Vagina (tissue), 2 donors: ENCODE measurements at places on chromosomes 4 and X.

DNA sequence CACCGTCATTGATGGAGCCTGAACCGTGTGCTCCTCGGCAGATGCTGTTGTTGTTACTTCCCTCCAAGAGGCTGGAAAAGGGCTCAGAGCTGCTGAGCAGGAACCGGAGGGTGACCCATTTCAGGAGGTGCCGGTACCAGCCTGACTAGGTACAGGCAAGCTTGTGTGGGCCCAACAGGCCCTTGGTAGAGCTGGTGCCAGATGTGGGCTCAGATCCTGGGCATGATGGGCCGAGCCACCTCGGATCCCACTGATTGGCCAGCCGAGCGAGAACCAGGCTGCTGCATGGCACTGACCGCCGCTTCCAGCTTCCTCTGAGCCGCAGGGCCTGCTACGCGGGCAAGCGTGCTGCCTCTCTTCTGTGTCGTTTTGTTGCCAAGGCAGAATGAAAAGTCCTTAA, 33.7 kb downstream of the NOP14 start:
- no peak overlapping the region for H3K27ac ChIP-seq
- no peak for DNase-seq
- no peak overlapping the region for H3K4me3 ChIP-seq

DNA sequence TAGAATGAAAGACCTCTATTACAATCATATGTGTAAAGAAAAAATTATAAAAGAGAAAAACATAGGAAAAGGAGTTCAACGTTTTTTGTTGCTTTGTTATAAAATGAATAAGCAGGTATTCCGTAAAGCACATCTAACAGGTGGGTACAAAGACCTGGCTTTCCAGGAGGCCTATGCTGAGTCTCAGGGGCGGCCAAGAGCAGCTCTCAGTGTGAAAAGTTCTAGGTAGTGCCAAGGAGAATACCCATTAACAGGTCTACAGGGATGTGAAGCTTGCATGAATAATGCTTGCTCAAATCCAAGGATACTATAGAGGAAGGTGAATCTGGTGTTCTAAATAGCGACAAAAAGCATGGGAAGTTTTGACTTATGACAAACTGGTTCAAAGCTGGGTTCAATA, 944.4 kb downstream of the PDHA2 start:
- no peak overlapping the region for H3K27ac ChIP-seq
- H3K4me1 ChIP-seq = no peaks in the 10 kb centered on the region
- no peak for DNase-seq
- H3K27me3 ChIP-seq = no peaks in the 10 kb centered on the region

DNA sequence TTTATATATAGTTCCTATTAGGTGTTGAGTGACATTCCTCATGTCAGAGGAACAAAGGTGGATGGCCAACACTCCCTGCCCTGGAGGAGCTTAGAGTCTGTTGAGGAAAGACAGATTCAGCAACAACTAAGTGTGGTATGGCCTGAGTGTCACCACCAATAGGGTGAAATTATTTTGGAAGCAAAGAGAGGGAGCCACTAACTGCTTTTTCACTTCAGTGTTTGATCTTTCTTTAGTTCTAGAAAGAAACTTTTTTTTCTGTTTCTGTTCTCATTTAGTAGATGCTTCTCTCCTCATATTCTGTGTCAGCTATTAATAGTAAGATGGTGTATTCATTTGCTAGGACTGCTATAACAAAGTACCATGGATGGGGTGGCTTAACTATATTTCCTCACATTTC, 81.5 kb downstream of the ARX start:
- no peak overlapping the region for H3K27ac ChIP-seq
- H3K36me3 ChIP-seq = no peaks in the 10 kb centered on the region
- no peaks in the 10 kb centered on the region for H3K27me3 ChIP-seq
- no peaks in the 10 kb centered on the region for H3K4me1 ChIP-seq

GRCh38 chr4:138958519-138958918, 57.1 kb upstream of the NOCT start:
- H3K27me3 ChIP-seq = no peaks in the 10 kb centered on the region
- no peaks in the 10 kb centered on the region for H3K4me1 ChIP-seq
- DNase-seq = no peak
- no peak overlapping the region for H3K27ac ChIP-seq

GRCh38 chr4:41281038-41281634, 24.4 kb downstream of the UCHL1 start:
- H3K4me1 ChIP-seq = no peaks in the 10 kb centered on the region
- no peak overlapping the region for H3K4me3 ChIP-seq
- no peak overlapping the region for H3K27ac ChIP-seq
- no peak for DNase-seq
- H3K36me3 ChIP-seq = no peaks in the 10 kb centered on the region

- no peak for DNase-seq
- peak overlapping the region; percentile 68 for H3K27ac ChIP-seq
- H3K4me3 ChIP-seq = peak overlapping the region; percentile 30
Measured at GRCh38 chrX:30308263-30309138, 689 bp downstream of the NR0B1 start.

GRCh38 chr4:54728368-54728767, 70.6 kb downstream of the KIT start:
- no peaks in the 10 kb centered on the region for H3K4me1 ChIP-seq
- no peaks in the 10 kb centered on the region for H3K27me3 ChIP-seq
- no peak for DNase-seq
- H3K27ac ChIP-seq = no peak overlapping the region
- H3K4me3 ChIP-seq = no peak overlapping the region

DNA sequence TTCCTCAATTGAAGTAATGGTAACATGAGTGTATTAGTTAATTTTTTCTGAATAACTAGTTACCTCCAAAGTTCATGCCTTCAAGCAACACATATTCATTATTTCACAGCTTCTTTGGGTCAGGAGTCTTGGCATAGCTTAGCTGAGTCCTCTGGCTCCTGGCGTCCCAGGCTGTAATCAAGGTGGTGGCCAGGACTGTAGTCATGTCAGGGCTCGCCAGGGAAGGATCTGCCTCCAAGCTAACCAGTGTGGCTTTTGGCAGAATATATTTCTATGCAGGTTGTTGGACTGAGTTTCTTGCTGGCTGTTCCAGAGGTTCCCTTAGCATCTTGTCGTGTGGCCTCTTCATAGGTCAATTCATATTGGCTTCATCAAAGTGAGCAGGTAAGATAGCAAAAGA, 10.0 kb upstream of the HS3ST1 start:
- no peak overlapping the region for H3K4me3 ChIP-seq
- H3K4me1 ChIP-seq = no peaks in the 10 kb centered on the region
- H3K27ac ChIP-seq = no peak overlapping the region
- no peaks in the 10 kb centered on the region for H3K36me3 ChIP-seq
- H3K27me3 ChIP-seq = no peaks in the 10 kb centered on the region
- DNase-seq = no peak

DNA sequence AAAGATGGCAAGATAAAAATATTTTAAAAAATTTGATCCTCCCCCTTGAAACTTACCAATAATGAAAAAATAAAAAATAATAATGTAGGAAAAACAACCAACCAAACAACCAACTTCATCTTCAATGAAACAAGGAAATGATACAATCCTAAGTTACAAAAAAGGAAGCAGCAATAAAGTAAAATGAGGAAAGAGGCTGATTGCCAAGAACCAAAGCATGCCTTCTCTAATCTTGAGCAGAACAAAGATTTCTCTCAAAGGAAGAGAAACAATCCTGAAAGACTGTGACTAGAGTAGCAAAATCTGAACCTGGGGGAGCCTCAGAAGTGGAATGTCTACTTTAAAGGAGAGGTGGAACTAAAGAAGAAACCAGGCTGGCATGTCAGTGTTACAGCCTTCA, 10.9 kb upstream of the WDFY3 start:
- H3K36me3 ChIP-seq = no peaks in the 10 kb centered on the region
- no peak overlapping the region for H3K27ac ChIP-seq
- H3K4me1 ChIP-seq = no peaks in the 10 kb centered on the region
- no peaks in the 10 kb centered on the region for H3K27me3 ChIP-seq
- DNase-seq = no peak

DNA sequence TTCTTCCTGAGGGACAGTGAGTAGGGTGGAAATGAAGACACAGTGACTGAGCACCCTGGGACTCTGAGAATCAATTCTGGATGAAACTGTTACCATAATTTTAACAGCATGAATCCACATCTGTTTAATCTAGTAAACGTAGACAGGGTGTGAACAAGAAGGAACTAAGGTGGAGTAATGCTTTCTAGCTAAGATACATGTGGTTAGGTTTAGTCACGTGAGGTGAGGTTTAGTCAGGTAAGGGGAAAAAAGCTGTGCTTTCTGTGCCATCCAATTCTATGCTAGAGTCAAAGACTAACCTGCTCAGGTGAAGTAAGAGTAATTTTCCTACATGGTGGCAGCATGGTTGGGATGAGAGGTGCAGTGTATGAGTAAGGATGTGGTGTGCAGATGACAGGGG, 54.0 kb upstream of the C4orf54 start:
- no peaks in the 10 kb centered on the region for H3K4me1 ChIP-seq
- H3K27ac ChIP-seq = no peak overlapping the region
- no peaks in the 10 kb centered on the region for H3K27me3 ChIP-seq
- no peak overlapping the region for H3K4me3 ChIP-seq
- no peak for DNase-seq

DNA sequence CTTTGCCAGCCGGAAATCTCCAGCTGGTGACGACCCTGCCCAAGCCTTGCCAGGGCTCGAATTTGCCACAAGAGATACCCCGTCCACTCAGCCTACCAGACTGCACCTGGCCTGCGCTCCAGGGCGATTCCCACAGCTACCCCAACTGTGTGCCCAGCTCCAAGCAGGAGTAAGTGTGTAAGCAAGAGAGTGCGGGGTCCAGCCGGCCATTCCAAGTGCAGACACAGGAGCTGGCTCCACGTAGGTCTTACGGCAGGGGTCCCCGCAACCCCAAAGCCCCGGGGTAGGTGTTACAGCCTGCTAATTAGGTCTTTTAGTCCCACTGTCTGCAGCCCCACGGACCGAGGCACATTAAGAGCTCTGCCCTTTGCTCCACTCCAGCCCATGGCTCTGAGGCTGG, 1305.2 kb downstream of the ARAP2 start:
- H3K4me1 ChIP-seq = no peaks in the 10 kb centered on the region
- no peak for DNase-seq
- H3K27me3 ChIP-seq = no peaks in the 10 kb centered on the region
- H3K27ac ChIP-seq = no peak overlapping the region
- no peaks in the 10 kb centered on the region for H3K36me3 ChIP-seq
- H3K4me3 ChIP-seq = no peak overlapping the region

- DNase-seq = no peak
- H3K4me1 ChIP-seq = no peaks in the 10 kb centered on the region
- no peak overlapping the region for H3K27ac ChIP-seq
- H3K4me3 ChIP-seq = no peak overlapping the region
- H3K36me3 ChIP-seq = no peaks in the 10 kb centered on the region
- H3K27me3 ChIP-seq = no peaks in the 10 kb centered on the region
Measured at GRCh38 chr4:123631786-123632692, 235.4 kb downstream of the SPRY1 start.

DNA sequence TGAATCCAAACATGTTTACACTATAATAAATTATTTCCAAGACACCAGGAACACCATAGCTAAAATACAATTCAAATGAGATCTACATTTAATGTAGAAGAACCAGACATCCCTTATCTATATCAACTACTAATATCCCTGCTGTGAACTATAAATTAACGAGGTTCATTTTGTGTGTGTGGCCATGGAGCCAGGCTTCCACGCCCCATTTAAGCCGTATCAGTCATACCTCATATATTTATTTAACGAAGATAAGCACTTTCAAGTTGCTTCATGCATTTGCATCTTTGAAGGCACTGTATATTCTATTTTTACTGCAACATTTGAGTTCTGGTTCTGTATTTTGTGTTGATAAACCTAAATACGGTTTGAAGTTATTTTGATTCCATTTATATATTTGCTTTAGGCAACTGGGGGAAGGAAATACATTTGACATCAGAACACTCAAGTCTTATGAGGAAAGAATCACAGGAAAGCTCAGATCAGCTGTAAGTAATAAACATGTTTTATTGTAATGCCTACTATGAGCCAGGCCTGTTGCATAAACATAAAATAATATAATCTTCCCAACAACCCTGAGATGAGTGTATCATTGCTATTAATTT, 45.1 kb upstream of the WDR17 start:
- H3K4me1 ChIP-seq = no peaks in the 10 kb centered on the region
- no peak overlapping the region for H3K27ac ChIP-seq
- no peak overlapping the region for H3K4me3 ChIP-seq
- no peaks in the 10 kb centered on the region for H3K36me3 ChIP-seq

GRCh38 chr4:163587867-163588266, 93.4 kb downstream of the TMA16 start:
- H3K27me3 ChIP-seq = no peaks in the 10 kb centered on the region
- no peaks in the 10 kb centered on the region for H3K4me1 ChIP-seq
- H3K4me3 ChIP-seq = no peak overlapping the region

- no peak for DNase-seq
- no peak overlapping the region for H3K27ac ChIP-seq
- peaks cover 6% of the 10 kb centered on the region for H3K36me3 ChIP-seq
Measured at GRCh38 chr4:6824071-6824470, 41.5 kb downstream of the KIAA0232 start.

GRCh38 chr4:38672397-38673129, 8.6 kb downstream of the KLF3 start:
- no peaks in the 10 kb centered on the region for H3K36me3 ChIP-seq
- peak overlapping the region; percentile 9 for H3K4me3 ChIP-seq
- peak overlapping the region; percentile 98 for H3K27ac ChIP-seq
- H3K4me1 ChIP-seq = peaks cover 100% of the 10 kb centered on the region

DNA sequence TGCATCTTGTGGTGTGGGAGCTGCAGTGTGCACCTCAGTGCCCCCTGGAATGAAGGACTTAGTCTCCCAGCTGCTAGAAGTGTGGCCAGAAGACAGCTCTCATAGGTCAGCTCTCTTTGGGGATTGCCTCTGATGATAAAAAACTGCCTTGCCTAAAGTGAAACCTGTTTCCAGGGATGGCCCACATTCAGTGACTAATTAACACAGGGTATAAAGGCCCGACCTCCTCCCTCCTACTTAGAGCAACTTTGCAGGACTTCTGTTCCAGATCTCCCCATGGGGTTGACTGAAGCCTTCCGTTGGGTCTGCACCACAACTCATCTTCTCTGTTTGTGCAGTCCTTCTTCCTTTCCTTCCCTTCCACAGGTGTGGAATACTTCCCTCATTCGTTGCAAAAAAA, 53.2 kb downstream of the SPINK2 start:
- no peak overlapping the region for H3K27ac ChIP-seq
- no peak for DNase-seq
- H3K4me3 ChIP-seq = no peak overlapping the region

DNA sequence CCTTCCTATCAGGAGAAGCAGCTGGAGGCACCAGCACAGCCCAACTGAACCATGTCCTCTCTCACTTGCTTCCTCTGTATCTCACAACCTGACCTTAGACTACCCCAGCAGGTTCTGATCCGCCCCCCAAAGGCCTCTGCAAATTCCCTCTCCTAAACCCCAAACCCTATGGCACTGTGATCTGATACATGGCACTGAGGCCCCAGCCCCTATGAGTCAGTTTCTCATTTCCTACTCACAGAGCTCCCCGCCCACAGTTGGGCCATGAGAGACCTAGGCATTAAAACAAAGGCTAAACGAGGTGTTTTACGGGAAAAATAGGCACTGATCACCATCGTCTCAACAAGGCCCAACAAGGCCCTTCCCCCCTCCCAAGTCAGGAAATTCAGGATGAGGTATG, 19.1 kb downstream of the SASH3 start:
- no peak overlapping the region for H3K27ac ChIP-seq
- H3K27me3 ChIP-seq = no peaks in the 10 kb centered on the region

- H3K4me3 ChIP-seq = no peak overlapping the region
- no peaks in the 10 kb centered on the region for H3K4me1 ChIP-seq
- no peaks in the 10 kb centered on the region for H3K27me3 ChIP-seq
- DNase-seq = no peak
- H3K27ac ChIP-seq = no peak overlapping the region
Measured at GRCh38 chr4:52789774-52790173, 38.5 kb upstream of the ERVMER34-1 start.

GRCh38 chr4:178633263-178633662, 1191.0 kb upstream of the AGA start:
- DNase-seq = no peak
- no peaks in the 10 kb centered on the region for H3K4me1 ChIP-seq
- H3K4me3 ChIP-seq = no peak overlapping the region
- no peaks in the 10 kb centered on the region for H3K27me3 ChIP-seq
